ENCODE measurements at places on chromosomes 6 and 20. TPM values are rescaled to one million over a fixed set of nuclear protein-coding genes. Genes with fewer than 3 reads are reported as not detected.

Gene BPIFB2
- total RNA-seq: not detected

Gene FNDC11
- total RNA-seq: 0.78 TPM

Gene TULP1
- 0.24 TPM for total RNA-seq

Gene PPP1R10
- 59.6 TPM for total RNA-seq

Gene NTSR1
- total RNA-seq: not detected

Gene SRF
- total RNA-seq: 33.6 TPM

Data from epithelial cell of alveolus of lung (primary cell).